Mammary epithelial cell (primary cell): ENCODE measurements at places on chromosomes 3 and 15.

DNA sequence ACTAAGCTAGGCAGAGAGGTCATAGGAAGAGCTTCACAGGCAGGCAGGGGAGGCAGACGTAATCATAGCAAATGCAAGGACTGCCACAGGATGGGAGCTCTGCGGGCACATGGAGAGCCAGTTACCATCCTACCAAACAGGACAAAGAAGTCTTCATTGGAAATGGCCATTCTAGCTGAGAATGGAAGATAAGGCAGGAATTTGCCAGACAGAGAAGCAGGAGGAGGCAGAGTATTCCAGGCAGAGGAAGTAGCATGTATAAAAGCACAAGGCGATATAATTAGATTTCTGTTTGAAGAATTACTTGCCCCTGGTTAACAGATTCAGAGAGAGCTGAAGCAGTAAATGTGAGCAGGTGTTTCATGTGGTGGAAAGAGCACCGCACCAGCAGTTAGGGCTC lies 3.5 kb upstream of the SEMA5B start:
- DNase-seq = no peak

- no peak for DNase-seq
Measured at GRCh38 chr3:42226470-42227425, 39.2 kb downstream of the CCK start.

- no peak for DNase-seq
Measured at GRCh38 chr3:122957707-122958689, 69.6 kb downstream of the SEMA5B start.

- DNase-seq = no peak
Measured at GRCh38 chr3:183446838-183447205, 18.4 kb upstream of the MCF2L2 start.

DNA sequence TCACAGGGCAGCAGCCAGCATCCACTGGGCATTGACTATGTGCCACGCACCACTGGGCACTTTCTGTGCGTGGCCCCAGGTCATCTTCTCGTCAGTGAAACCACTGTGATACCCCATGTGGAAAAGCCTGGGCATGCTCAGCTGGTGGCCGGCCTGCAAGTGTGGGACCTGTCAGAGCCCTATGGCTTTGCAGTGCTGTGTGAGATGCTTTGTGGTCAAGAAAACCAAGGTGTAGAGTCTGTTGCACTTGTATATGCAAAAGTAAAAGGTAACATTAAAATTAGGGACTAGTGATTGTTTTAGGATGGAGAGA lies 69.5 kb downstream of the PGPEP1L start:
- DNase-seq = no peak

DNA sequence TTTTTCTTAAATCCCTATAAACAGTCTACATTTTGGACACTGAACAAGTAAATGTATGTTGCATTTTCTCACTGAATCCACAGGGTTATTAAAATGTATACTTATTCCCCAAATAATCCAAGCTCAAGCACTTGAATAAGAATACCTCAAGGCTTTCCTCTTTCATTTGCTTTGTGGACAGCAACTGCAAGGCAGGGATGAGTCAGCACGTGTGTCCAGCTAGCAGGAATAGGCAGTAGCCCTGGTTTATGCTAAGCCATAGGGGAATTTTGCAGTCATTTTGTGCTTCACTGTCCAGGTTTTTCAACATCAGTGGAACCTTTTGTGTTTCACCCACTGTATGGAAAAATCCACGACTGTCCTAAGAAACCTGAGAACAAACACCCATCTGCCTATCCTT lies 96.7 kb upstream of the KCNMB2 start:
- peak; percentile 28 for DNase-seq

DNA sequence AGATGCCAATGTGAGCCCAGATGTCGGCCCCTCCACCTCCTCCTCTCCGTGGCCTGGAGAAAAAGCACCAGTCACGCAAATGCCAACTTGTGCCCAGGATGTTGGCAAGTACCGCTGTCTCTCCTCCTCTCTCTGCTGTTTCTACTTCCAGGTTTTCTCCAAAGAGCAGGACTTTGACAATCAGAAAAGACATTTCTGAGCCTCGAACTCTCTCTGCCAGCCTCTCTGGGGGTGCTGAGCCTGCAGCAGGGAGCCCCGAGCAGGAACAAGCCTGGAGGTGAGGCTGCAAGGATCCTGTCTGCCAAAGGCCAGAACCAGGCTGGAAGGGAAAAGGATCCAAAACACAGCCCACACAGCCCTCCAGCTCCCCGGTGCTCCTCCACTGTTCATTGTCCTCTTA lies 89.7 kb downstream of the SEC22A start:
- no peak for DNase-seq

DNA sequence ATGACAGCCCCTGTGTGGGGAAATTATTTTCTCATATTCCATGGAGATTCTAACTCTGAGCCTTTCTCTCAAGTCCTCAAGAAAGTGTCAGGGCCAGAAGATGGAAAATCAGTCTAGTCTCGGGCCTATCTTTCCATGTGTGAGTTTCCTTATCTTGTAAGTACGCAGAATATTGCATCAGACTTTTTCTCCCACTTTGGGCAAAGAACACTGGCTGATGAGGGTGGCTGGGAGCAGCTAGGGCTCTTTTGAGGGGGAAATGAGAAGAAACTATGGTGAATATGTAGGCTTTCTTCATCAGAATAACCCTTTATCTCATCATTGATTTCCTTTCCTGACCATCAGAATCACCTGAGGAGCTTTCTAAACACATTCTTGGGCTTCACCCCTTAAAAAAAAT lies 264.0 kb downstream of the CLSTN2 start:
- no peak for DNase-seq
